ENCODE measurements at places on chromosomes 1 and 21. TPM values are rescaled to one million over a fixed set of nuclear protein-coding genes. Genes with fewer than 3 reads are reported as not detected.

PLOD1 gene
- 528 TPM for polyA plus RNA-seq

PTPN7 gene
- polyA plus RNA-seq, result not detected

OR2T29 gene
- not detected for polyA plus RNA-seq

GRHL3 gene
- not detected for polyA plus RNA-seq

OXCT2 gene
- 0.53 TPM for polyA plus RNA-seq

CDA gene
- 7.0 TPM for polyA plus RNA-seq

OPRD1 gene
- polyA plus RNA-seq, result not detected

SPRR1A gene
- not detected for polyA plus RNA-seq

TMIGD3 gene
- polyA plus RNA-seq, result not detected

RAB3B gene
- 27.4 TPM for polyA plus RNA-seq

GRCh38 chr1:111513410-111514020 lies 10.1 kb upstream of the ADORA3 start:
- no peak for DNase-seq

DNA sequence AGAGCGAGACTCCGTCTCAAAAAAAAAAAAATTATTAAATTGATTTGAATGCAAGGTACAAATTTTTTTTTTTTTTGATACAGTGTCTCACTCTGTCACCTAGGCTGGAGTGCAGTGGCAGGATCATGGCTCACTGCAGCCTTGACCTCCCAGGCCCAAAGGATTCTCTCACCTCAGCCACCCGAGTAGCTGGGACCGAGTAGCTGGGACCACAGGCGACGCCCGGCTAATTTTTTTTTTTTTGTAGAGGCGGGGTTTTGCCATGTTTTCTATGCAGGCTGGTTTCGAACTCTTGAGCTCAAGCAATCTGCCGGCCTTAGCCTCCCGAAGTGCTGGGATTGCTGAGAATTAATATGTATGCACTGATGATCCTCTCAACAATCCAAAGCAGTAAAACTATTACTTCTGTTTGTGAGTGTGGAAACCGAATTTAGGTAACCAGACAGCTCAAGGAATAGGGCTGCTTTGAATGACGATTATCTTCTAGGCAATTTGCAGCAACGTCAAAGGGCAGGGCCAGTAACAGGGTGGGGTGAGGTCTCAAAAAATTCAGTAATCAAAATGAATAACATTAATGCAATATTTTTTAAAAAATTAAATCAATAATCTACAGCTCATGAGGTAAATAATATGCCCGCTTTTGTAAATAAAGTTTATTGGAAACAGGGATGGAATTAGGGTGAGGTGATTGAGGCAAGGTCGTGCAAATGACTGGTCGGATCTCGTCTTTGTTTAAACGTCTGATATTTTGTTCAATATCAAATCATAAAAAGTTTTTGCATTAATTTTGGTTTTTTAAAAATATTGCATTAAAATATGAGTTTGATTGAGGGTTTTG lies 1.2 kb downstream of the CLSPN start:
- DNase-seq, result no peak

GRCh38 chr1:55690366-55690765 lies 475.2 kb upstream of the USP24 start:
- DNase-seq, result no peak

DNA sequence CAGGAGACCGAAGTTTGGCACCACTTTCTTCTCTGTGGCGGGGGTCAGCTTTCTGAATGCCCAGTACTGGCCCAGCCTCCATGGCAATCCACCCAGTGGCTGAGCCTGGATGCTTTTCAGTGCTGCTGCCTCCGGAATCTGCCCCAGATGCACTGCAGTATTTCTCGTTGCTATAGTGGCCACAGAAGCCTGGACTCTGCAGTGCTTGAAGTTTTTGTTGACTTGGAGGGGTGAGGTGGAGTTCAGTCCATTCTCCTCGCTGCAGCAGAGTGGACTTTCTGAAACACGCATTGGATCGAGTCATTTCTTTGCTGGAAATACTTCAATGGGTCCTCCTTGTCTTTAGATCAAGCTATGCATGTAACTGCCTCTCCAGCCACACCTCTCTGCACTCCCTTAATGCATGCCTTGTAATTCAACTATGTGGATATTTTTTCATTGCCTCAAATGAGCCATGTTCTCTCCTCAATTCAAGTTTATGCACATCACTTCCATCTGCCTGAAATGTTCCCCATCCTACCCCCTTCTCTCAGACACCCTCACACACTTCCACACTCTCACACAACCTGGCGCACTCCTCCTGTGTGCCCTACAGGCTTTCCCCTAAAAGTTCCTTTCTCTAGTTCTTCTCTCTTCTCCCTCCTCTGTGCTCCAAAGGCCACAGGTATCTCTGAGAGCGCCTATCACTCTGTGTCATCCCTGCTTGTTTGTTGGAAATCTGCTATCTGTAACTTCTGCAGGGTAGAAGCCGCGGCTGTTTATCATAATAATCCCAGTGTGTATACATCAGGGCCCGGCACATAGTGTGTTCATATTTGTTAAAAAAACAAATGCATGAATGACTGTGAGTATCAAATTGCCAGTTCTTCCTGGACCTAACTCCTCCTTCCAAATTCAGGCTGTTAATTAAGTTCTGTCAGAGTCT lies 16.5 kb downstream of the ADAM30 start:
- no peak for DNase-seq

DNA sequence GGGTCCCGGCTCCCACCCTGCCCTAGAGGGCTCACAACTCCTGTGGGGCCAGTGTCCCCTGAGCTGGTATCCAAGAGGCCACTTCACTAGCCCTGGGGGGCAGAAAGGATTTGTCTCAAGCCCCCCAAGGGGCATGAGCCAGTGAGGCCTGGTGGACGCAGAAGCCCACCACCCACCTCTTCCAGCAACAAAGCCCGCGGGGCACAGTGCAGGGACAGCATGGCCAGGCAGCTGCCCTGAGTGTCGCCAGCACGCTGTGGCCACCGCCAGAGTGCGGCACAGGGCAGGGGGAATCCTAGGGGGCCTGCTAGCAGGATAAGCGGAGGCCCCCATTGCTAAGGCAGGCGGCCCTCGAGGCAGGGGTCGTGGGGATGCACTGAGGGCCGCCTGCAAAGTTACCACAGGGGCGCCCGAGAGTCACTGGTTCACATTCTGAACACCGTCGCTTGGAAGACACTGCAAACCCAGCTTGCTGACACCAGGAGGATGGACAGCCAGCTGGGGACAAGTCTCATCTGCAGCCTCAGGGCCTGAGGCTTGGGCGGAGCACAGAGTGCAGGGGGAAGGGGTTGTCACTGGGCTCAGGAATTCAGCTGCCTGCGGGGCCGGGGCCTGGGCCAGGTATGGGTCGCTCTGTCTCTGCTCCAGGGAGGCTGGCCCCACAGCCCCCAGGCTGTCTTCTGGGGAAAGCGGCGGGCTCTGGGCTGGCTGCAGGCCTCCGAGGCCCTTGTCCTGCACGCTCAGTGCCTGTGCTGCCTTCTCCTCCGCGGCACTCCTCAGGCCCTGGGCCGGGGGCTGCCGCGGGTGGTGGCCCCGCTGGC lies 26.8 kb downstream of the SLC19A1 start:
- DNase-seq, result no peak

DNA sequence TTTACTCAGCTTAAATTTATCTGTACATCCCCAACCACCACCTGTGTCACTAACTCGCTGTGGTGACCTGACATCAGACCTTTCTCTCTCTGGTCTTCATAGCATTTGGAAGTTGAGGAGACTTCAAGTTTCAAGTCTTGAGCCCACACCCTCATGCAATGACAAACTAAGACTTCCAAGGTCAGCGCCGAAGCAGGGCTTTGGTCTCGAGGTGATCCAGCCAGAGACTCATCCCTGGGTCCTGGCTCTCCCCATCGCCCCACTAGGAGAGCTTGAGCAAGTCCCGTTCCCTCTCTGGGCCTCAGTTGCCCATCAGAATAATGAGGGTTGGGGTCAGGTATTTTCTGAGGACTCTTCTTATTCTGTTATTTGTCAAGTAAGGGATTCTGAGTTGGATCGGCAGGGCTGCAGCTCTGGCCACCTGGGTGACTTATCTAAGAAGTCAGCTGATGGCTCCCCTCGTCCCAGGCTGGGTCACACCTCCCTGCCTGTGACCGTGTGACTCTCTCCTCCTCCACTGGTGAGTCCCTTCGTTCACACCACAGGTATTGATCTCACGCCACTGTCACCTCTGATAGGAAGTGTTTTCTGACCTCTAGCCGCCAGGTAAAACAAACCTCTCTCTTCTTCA lies 143.7 kb upstream of the RUNX3 start:
- DNase-seq, result no peak

GRCh38 chr1:172154551-172154950 lies 265.9 kb upstream of the C1orf105 start:
- DNase-seq, result peak; percentile 74

GRCh38 chr1:39328586-39329121 lies 124.2 kb downstream of the MACF1 start:
- DNase-seq, result no peak

- no peak for DNase-seq
These were observed 1.8 kb upstream of the TFF2 start for GRCh38 chr21:42352441-42353095.

- no peak for DNase-seq
These were observed 213.8 kb downstream of the PLA2G4A start for GRCh38 chr1:187042538-187042937.

GRCh38 chr1:152111515-152111968 lies 3.7 kb downstream of the TCHH start:
- no peak for DNase-seq

DNA sequence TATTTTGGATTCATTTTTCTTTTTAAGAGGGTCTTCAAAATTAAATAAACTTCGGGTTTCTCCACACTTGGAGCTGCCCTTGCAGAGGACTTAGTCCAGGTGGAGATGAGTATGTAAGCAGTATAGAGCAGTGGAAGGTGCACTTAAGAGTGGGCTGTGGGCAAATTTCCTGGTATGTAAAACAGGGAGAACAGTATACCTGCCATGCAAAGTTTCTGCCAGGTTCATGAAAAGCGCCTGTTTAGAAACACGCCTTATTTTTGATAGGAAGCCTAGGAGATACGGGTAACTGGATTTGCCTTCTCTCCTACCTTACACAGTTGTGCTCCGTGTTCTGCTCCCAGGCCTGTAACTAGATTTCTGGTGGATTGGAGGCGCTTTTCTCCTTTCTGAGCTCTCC lies 1.2 kb downstream of the KDM4A start:
- no peak for DNase-seq

- no peak for DNase-seq
These were observed 84.4 kb downstream of the NIBAN1 start for GRCh38 chr1:184889902-184890301.

DNA sequence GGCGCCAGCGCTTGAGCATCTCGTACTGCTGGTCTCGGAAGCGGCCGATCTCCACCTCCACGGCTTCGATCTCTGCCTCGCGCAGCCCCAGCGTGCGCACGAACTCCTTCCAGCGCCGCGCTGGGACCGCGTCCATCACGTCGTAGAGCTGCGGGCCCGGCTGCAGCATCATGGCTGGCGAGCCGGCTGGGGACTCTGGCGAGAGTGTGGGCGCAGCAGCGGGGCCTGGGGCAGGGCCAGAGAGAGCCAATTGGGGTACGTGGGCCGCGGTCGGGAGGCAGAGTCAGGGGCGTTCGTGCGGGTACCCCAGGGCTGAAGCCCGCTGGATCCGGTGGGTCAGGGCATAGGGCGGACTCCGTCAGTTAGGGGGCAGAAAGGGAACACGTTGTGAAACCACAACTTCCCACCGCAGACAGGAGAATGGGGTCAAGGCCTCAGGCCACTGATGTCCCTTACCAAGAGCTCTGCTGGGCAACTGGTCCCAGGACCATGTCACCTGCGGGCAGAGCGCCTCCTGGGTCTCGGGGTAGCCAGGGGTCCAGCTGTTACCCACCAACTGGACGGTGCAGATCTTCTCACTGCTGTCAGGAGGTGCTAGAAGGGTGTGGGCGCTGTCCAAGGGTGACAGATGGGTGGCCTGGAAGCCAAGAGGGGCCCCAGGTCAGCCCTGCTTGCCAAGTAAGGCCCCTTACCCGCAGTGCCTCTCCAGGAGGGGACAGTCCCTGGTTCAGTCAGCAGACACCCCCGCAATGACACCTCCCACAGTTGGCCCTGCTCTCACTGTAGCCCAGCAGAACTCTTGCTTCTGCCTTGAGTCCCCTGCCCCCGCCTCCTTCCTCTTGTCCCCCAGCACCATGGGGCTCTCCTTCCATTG lies 4.2 kb downstream of the TNFRSF25 start:
- no peak for DNase-seq

DNA sequence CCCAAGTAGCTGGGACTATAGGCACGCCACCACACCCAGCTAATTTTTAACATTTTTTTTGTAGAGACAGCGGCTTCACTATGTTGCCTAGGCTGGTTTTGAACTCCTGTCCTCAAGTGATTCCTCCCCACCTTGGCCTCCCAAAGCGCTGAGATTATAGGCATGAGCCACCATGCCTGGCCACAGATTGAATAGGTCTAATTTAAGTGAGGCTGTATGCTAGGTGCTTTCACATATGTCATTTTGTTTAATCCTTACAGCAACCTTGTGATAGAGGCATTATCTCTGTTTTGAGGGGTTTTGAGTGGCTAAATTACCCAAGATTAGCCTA lies 7.2 kb downstream of the INTS3 start:
- no peak for DNase-seq
